ENCODE measurements at places on chromosomes 2 and 18. TPM values are rescaled to one million over a fixed set of nuclear protein-coding genes. Genes with fewer than 3 reads are reported as not detected.

Gene SLC14A1
- 0.08 TPM for total RNA-seq

Gene RESP18
- total RNA-seq, result not detected

Gene IL1R1
- 40.2 TPM for total RNA-seq

Gene OSR1
- 8.9 TPM for total RNA-seq

Gene MRPL33
- total RNA-seq, result 531 TPM

Gene GAREM2
- total RNA-seq, result 5.0 TPM

Gene OTOS
- not detected for total RNA-seq

Gene RASGRP3
- total RNA-seq, result 1.1 TPM

Gene BCL11A
- 0.20 TPM for total RNA-seq

Gene OR6B2
- not detected for total RNA-seq

Gene TOGARAM2
- 0.23 TPM for total RNA-seq

Gene DLX2
- total RNA-seq, result 0.67 TPM

Gene FTCDNL1
- 3.2 TPM for total RNA-seq

Gene PAIP2B
- 0.35 TPM for total RNA-seq

Gene XIRP2
- total RNA-seq, result not detected

Gene THADA
- 22.2 TPM for total RNA-seq

Gene NYAP2
- not detected for total RNA-seq

Gene ASPRV1
- total RNA-seq, result 0.23 TPM

Gene TUBA3E
- 0.14 TPM for total RNA-seq

Gene LYG1
- 1.4 TPM for total RNA-seq

Gene CCNT2
- total RNA-seq, result 8.2 TPM

Gene MROH2A
- not detected for total RNA-seq

Gene FAM237A
- not detected for total RNA-seq

Gene SLC19A3
- 2.4 TPM for total RNA-seq

Gene IL36RN
- total RNA-seq, result 0.14 TPM

Gene FSHR
- not detected for total RNA-seq

Gene INPP1
- total RNA-seq, result 24.1 TPM

Gene ALK
- not detected for total RNA-seq

Gene HOXD13
- 0.23 TPM for total RNA-seq

Gene PLEK
- not detected for total RNA-seq

Gene ELOA2
- not detected for total RNA-seq

Gene ARHGEF4
- 5.7 TPM for total RNA-seq
